Stimulated activated CD4-positive, alpha-beta T cell treated with anti-CD3 and anti-CD28 coated beads, Interleukin-4, amount 100 ng/mL, for 24 hours (primary cell): ENCODE measurements at places on chromosomes 2 and 18.

DNA sequence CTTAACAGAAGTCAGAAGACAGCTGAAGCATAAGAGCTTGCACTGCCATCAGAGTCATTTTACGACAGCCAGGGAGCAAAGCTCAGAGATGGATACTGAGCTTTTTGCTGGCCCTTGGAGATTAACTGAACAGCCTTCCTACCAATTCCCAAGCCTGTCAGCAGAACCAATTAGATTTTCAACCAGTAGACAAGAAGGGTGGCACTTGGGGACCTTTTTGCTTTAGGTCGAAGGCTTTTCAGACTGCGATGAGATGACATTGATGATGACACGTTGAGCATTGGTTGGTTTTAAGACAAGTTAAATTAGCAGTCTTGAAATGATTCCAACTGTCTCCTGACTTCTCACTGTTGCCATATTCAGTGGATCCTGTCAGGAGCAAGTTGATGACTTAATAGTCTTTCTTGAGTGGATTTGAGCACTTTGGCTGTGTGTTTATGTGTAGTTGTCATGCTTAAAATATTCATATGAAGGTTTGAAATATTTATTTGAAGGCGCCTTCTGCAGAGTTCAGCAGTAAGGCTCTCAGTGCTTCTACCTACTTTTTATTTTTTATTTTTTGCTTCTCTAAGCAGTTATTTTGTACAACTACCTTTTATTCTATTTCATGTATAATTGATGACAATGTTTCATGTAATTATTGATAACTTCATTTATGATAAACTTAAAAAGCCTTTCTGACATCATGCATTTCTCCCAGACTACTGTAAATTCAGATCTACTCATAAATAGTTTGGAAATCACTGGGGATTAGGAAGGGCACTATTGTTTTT lies 256.7 kb downstream of the CAMKMT start:
- no peak for DNase-seq

GRCh38 chr2:203569677-203570316 lies 34.7 kb upstream of the RAPH1 start:
- DNase-seq = no peak

- DNase-seq = no peak
These were observed 30.5 kb downstream of the PREPL start for GRCh38 chr2:44330801-44331200.

- DNase-seq = no peak
These were observed 87.9 kb downstream of the ZNF804A start for GRCh38 chr2:184685999-184686841.
